ENCODE measurements at places on chromosomes 13 and 19. TPM values are rescaled to one million over a fixed set of nuclear protein-coding genes. Genes with fewer than 3 reads are reported as not detected.

The C5AR2 gene
- polyA plus RNA-seq = 0.02 TPM

The LILRA1 gene
- not detected for polyA plus RNA-seq

The CYSLTR2 gene
- 0.12 TPM for polyA plus RNA-seq

The NXNL1 gene
- polyA plus RNA-seq = not detected

The F7 gene
- not detected for polyA plus RNA-seq

The ZNF682 gene
- 1.7 TPM for polyA plus RNA-seq

The CYP4F12 gene
- polyA plus RNA-seq = 0.03 TPM

The PGLYRP1 gene
- not detected for polyA plus RNA-seq

The FGF21 gene
- polyA plus RNA-seq = not detected

The ZNF28 gene
- polyA plus RNA-seq = 4.8 TPM

The LENG8 gene
- 89.1 TPM for polyA plus RNA-seq

The ZNF486 gene
- 2.0 TPM for polyA plus RNA-seq

The POLRMT gene
- 38.2 TPM for polyA plus RNA-seq

The CEACAM8 gene
- polyA plus RNA-seq = not detected

The MUC16 gene
- not detected for polyA plus RNA-seq

The MED26 gene
- 3.8 TPM for polyA plus RNA-seq

The MBD3L2 gene
- polyA plus RNA-seq = 0.12 TPM

The ZFP28 gene
- 4.9 TPM for polyA plus RNA-seq

The GAPDHS gene
- polyA plus RNA-seq = not detected

The C19orf67 gene
- not detected for polyA plus RNA-seq

The DPY19L3 gene
- 23.3 TPM for polyA plus RNA-seq

The AMER2 gene
- not detected for polyA plus RNA-seq

The WDR87 gene
- polyA plus RNA-seq = not detected

The C19orf81 gene
- 5.7 TPM for polyA plus RNA-seq

The HDGFL2 gene
- polyA plus RNA-seq = 77.8 TPM

The SLC1A6 gene
- not detected for polyA plus RNA-seq

The NOVA2 gene
- 1.9 TPM for polyA plus RNA-seq

Measured in SK-N-SH (cell line).